ENCODE measurements at places on chromosomes 1 and 21.
A peak's percentile ranks its signal among the peaks of the same experiment; 100 is the strongest.

DNA sequence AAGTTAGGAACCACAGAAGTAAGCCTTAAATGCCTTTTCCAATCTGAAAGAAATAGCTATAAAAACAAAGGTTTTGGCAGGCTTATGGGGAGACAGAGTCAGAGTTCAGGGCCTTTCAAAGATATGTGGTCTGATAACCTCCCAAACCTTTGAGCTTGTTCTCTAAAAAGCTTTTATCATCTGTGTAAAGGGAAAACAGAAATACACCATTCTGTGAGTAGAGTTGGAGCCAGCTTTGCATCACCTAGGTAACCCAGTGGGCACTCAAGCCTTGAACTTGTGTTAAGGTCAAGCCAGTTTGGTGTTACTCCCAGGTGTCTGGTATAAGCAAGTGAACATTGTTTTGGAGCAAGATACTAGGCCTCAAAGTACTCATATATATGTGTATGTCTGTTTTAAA, 50.1 kb downstream of the LAMC1 start:
- DNase-seq, result no peak

GRCh38 chr1:86324130-86324822, 71.8 kb downstream of the ODF2L start:
- no peak for DNase-seq

DNA sequence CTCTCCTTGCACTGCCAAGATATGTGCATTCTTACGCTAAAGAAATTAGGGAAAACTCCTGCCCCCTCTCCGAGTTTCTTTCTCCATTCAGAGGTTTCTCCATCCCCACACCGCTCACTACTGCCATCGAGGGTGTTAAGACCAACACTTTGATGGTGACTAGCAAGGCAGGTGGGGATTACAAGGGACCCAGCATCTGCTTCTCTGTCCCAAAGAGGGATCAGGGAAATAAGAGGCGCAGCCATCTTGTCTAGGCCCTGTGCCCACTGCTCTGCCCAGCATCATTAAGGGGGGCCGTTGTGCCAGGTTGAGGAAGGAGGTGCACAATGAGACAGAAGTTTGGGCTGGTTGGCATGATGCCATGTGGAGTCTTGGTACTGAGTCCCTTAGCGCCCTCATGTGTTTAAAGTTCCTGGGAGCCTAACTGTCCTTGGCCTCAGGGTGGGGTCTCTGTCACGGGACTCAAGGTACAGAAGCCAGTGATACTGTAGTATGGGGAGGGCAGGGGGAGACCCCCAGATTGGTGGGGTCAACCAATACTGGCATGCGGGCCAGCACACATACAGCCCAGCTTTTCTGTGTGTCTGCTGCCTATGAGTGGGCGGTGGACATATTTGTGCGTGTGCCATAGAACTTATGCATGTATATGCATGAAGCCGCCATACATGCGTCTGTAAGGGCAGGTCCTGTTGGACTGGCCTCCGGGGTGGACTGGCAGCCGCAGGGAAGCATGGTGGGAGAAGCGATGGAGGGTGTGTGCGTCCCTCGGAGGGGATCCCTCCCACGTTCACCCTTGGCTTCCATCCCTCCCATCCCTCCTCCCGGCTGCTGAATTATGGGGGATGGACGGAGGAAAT, 5.5 kb downstream of the EFNA3 start:
- peak; percentile 48 for DNase-seq

DNA sequence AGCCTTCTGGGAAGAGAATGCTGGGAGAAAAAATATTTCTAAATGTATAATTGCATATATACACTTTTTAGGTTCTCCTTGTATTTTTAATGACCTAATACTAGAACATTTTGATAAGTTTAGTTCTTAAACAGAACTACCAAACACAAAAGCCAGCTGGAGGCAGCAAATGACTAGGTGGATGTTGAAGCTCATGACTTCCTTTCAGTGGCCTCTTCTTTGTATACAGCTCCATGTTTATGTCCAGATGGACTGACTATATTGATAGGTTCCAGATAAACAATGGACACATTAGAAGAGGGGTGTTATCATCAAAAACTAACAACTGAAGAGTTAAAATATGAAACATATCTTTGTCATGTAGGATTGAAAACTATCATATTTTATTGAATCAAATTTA, 52.5 kb downstream of the LRRC8D start:
- no peak for DNase-seq

DNA sequence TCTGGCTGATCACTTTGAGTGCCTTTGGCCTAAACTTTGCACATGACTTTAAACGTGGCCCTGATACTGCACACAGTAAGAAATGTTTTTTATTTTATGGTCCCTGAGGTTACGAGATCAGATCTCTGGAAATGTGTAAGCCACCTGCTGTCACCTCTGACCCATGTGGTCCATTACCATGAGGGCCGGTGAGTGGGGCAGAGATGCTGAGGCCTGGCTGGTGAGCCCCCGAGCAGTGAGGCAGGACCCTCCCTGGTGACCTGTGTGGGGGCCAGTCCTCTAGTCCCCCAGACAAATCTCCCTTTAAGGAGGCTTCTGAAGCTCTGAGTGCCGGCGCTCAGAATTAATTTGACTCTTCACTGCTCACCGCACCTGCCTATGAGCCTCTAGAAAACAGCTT, 12.4 kb downstream of the TFF3 start:
- no peak for DNase-seq

DNA sequence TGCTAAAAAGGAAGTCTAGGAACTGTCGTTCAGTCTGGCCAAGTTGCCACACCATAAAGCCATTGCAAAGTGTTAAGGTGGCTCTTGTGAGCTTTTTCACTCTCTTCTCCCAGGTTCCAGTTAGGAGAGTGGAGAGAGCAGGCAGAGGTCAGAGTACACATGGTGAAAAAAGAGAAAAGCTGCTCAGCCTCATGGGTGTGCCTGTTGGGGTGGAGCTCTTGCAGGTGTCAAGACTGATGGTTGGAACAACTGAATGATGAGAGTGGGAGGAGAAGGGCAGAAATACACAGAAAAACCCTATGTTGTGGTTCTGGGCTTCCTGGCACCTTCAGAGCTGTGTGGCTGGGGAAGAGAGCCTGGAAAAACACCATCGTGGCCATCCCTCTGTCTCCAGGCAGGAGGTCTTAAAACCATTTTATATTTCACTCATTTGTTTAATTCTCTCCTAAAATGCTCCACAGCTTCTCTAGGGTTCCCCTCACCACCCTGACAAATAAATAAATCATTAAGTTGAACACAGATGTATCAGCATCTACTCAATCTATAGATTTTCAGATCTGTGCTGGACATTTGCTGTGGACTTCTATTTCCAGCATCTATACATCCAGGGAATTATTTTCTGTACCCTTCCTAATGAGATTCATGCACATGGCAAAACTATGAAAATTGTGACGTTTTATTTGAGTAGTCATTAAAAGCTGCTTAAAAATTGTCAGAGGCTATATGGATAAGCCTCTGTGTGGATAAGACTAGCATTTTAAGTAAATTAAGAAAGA, 17.5 kb downstream of the UBASH3A start:
- DNase-seq, result no peak

- DNase-seq, result no peak
Observed at GRCh38 chr1:167966050-167966449, 29.2 kb upstream of the MPC2 start.

GRCh38 chr1:211587123-211587522, 8.2 kb upstream of the SLC30A1 start:
- DNase-seq, result no peak

GRCh38 chr1:29213055-29213454, 17.7 kb downstream of the MECR start:
- DNase-seq, result no peak

GRCh38 chr1:187762118-187762517, 933.4 kb downstream of the PLA2G4A start:
- DNase-seq, result peak; percentile 17

GRCh38 chr1:199352351-199352750, 675.2 kb upstream of the NR5A2 start:
- DNase-seq, result no peak

DNA sequence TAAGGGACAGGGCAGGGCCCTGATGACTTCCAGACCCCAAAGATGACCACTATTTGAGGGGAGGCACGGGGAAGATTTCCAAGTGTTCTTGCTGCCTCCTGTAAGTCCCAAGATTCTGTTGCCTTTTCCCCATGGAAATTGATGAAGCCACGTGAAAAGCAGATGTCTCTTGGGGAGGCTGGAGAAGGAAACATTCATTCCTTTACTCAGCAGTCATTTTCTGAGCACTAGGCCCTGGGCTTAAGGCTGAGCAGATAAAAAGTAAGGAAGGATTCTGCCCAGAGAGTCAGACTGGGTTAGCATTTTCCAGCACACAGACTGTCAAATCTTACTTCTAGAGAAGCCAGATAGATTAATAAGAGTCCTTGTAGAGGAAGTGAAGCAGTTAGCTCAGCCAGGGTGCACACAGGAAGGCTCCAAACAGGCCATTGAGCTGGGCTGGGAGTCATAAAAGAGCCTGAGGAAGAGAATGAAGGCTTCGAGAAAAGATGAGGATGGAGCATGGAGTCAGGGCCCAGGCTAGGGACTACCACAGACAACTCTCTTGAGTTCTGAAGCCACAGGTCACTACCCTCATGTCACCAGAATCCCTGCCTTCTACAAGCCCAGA, 10.1 kb downstream of the EXTL1 start:
- DNase-seq, result peak; percentile 68

GRCh38 chr21:34524646-34525601, 12.9 kb upstream of the KCNE1 start:
- DNase-seq, result peak; percentile 62

DNA sequence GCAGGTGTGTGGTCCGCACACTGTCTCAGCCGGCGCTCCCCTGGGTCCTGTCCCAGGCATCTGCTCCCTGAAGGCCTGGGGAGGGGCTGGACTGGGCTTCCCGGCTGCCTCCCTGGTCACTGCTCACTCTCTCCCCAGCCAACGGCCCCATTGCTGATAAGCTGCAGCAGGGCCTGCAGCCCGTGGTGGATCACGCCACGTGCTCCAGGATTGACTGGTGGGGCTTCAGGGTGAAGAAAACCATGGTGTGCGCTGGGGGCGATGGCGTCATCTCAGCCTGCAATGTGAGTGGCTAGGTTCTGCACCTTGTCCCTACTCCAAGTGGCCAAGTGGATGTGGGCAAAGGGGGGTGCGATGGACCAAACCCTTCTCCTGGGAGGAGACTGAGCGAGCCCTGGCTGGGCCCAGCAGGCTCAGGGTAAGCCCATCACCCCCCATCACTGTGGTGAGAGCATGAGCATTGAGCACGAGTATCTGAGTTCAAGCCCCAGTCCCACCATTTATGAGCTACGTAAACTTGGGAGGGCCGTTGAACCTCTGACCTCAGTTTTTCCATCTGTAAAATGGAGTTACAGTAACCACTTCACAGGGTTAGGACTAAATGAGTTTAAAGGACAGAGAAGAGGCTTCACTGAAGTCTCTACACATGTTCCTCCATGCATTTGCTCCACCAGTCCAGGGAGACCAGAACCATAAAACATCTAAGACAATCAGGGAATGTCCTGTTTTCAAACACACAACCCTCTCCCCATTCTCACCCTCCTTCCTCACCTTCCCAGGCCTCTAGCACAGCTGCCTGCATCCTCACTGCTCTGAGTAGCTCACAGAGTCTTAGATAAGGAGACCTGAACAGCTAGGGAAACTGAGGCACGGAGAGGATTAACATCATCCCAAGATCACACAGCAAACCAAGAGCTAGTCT, 6.5 kb downstream of the CTRC start:
- DNase-seq, result no peak

- DNase-seq, result peak; percentile 27
Observed at GRCh38 chr21:41803316-41803715, 36.5 kb upstream of the RIPK4 start.

DNA sequence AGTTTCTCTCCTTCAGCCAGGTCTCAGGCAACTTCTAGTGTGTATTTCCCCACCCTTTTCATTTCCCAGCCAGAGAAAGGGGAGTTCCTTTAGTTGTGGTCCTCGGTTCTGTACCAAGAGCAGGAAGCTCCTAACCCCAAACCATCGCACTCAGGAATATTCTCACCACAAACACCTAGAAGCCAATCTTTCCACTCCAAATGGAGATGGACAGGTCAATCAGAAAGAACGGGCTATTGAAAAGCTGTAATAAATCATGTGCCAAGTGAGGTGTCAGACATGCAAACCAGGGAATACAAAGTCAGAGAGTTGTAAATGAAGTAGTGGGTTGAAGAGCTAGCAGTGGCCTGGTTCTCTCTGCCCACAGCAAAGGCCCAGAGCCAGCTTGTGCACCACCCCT, 77.2 kb downstream of the KCNN3 start:
- no peak for DNase-seq

DNA sequence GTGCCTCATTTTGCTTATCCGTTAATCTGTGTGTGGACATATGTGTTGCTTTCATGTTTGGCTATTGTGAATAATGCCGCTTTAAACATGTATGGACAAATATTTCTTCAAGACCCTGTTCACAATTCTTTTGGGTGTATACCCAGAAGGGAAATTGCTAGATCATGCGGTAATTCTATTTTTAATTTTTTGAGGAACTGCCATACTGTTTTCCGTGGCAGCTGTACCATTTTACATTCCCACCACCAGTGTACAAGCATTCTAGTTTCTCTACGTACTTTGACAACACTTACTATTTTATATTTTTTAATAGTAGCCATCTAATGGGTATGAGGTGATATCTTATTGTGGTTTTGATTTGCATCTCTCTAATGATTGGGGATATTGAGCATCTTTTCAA, 7.1 kb upstream of the NID1 start:
- DNase-seq, result no peak

GRCh38 chr21:37060296-37060695, 12.6 kb downstream of the PIGP start:
- DNase-seq, result peak; percentile 97

- DNase-seq, result peak; percentile 84
Observed at GRCh38 chr1:205983925-205984725, 19.1 kb downstream of the RAB7B start.

DNA sequence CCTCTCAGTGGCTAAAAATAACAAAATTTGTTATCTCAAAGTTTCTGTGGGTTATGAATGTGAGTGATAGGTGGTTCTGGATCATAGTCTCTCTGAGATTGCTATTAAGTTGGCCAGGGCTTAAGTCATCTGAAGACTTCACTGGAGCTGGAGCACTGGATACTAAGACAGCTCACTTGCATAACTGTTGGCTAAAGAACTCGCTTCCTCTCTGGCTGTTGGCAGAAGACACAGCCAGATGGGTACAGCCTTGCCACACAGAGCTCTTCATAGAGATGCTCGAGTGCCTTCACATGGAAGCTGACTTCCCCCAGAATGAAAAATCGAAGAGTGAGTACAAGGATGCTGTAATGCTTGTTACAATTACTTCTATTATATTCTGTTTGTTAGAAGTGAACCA, 333.8 kb downstream of the ZP4 start:
- DNase-seq, result no peak

- DNase-seq, result peak; percentile 54
Observed at GRCh38 chr1:81937791-81938450, 137.2 kb downstream of the ADGRL2 start.

DNA sequence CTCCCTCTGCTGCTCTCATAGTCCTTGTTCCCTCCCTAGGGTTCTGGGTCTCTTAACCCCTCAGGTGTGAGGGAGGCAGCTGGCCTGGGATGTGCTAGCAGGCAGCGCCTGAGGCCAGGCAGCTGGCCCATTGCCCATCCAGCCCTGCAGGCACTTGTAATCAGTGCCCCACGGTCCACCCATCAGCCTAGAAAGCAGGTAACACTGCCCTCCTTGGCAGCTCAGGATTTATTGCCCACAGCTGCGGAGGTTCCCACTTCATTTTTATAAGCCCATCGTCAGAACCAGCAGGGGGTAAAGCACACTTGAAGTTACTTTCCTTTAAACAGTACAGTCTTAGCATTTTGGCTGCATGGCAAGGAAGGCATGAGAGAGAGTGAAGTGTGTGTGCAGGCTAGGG, 70.6 kb downstream of the TMEM53 start:
- no peak for DNase-seq
